ENCODE measurements at places on chromosomes 3 and 15.

DNA sequence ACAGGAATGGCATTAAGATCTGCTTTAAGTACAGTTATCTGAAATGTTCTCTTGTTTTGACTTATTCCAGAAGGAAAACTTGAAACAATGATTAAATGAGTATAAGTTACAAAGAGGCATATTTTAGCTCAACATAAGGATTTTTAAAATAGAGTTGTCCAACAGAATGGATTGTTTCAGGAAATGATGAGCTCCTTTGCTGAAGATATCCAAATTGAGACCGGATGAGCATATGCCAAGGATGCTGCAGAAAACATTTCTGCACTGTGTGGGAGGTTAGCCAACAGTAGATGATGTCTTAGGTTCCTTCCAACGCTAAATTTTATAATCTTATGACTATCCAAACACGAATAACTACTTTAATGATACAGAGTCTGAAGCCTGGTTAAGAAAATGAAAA, 226.5 kb upstream of the NANOGP8 start:
- DNase-seq = no peak

DNA sequence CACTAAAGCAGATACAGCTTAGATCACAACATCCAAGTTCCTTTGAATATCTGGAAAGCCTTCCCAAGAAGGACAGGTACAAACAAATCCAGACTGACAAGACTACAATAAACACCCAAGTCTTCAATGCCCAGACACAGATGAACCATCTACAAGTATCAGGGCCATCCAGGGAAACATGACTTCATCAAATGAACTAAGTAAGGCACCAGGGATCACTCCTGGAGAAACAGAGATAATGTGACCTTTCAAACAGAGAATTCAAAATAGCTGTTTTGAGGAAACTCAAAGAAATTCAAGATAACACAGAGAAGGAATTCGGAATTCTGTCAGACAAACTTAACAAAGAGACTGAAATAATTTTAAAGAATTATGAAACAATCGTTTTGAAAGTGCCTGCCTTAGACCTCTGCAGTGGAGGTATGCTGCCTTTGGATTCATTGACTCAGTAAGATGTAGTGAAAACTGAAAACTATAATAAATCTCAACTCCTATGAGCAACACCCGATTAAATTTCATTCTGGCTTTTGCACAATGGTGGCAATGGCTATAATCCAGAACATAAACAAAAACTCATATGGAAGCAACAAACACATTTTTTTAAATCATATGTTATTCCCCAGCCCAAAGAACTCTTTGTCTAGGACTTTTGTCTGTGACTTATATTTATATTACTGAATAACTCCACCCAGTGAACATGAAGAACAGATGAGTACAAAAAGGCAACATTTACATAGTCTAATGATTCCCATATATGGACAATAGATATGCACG, 12.6 kb upstream of the COL8A1 start:
- no peak for DNase-seq

GRCh38 chr3:29771602-29772001, 490.7 kb downstream of the RBMS3 start:
- no peak for DNase-seq

- no peak for DNase-seq
Observed at GRCh38 chr3:189789432-189789831, 158.2 kb downstream of the TP63 start.

DNA sequence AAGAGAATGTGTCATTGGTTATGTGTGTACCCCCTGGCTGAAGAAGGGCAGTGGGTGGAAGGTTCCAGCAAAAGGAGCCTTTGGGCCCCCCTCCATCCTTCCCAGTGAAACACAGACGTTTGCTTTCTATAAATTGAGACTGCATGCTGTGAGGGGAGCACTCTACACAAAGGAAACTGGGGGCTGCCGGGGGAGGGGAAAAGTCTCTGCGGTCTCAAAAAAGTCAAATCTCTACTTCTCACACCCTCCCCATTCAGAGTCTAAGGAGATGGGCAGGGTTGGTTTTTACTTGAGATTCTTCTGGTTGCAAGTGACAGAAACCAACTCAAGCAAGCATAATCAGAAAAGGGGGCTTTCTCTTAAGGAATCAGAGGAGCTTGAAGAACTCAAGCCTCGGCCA, 50.1 kb upstream of the TLE3 start:
- no peak for DNase-seq

GRCh38 chr15:58302832-58303231, 129.0 kb upstream of the LIPC start:
- DNase-seq = no peak

GRCh38 chr15:65940618-65940909, 71.3 kb downstream of the RAB11A start:
- no peak for DNase-seq
